H1 (cell line): ENCODE measurements at places on chromosomes 12 and 14. TPM values are rescaled to one million over a fixed set of nuclear protein-coding genes. Genes with fewer than 3 reads are reported as not detected.

- DNase-seq: no peak
Observed at GRCh38 chr14:65239143-65239937, 137.0 kb upstream of the MAX start.

- DNase-seq: peak; percentile 69
Observed at GRCh38 chr12:122981036-122981471, 573 bp downstream of the ARL6IP4 start.

DNA sequence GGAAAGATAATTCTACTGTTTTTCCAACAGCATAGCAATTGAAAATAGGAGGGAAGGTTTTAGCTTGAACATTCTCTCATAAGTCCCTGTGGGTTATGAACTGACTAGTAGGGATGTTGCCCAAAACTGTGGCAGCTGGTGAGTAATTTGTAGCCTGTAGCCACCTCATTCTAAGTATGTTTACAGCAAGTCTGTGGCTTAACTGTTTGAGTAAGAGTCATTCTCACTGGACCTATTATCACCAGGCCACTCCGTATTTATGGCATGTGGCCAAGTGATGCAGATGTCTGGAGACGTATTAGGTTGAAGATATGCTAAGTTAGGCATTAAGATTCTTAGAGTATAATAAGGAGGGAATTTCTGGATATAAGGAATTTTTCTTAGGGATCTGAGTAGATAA lies 458.3 kb downstream of the ETNK1 start:
- no peak for DNase-seq

DNA sequence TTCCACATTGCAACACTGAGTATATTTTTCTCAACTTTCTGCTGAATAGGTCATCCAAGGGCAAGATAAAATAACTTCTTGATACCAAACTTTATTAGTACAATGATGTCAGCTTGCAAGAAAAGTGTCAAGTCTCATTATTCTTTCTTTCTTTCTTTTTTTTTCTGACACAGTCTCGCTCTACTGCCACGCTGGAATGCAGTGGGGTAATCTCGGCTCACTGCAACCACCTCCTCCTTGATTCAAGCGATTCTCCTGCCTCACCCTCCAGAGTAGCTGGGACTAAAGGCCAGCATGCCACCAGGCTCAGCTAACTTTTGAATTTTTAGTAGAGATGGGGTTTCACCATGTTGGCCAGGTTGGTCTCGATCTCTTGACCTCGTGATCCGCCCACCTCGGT lies 523.4 kb downstream of the FSCB start:
- no peak for DNase-seq

The TMTC2 gene
- total RNA-seq: 3.9 and 4.2 TPM in 2 replicates

The STAT2 gene
- total RNA-seq: 42.4 and 44.7 TPM in 2 replicates

The RPGRIP1 gene
- total RNA-seq: 0.63 and 0.65 TPM in 2 replicates
